ENCODE measurements at places on chromosomes 1 and 21. TPM values are rescaled to one million over a fixed set of nuclear protein-coding genes. Genes with fewer than 3 reads are reported as not detected.

GRCh38 chr1:203284411-203285123 is 20.8 kb upstream of the BTG2 start:
- H3K36me3 ChIP-seq = no peaks in the 10 kb centered on the region
- H3K27me3 ChIP-seq = no peaks in the 10 kb centered on the region
- H3K27ac ChIP-seq = no peak overlapping the region
- no peak for DNase-seq
- H3K4me1 ChIP-seq = peaks cover 40% of the 10 kb centered on the region
- no peak overlapping the region for H3K4me3 ChIP-seq

- no peak overlapping the region for H3K27ac ChIP-seq
- DNase-seq = no peak
- H3K27me3 ChIP-seq = no peaks in the 10 kb centered on the region
Measured at GRCh38 chr21:27581168-27581567, 614.3 kb upstream of the ADAMTS5 start.

- H3K4me3 ChIP-seq = no peak overlapping the region
- H3K27me3 ChIP-seq = no peaks in the 10 kb centered on the region
- no peaks in the 10 kb centered on the region for H3K36me3 ChIP-seq
- no peak for DNase-seq
- H3K4me1 ChIP-seq = no peaks in the 10 kb centered on the region
- H3K27ac ChIP-seq = no peak overlapping the region
Measured at GRCh38 chr1:246383239-246383589, 123.9 kb downstream of the SMYD3 start.

Gene ICOSLG
- total RNA-seq = 1.3 TPM

Gene LYPD8
- not detected for total RNA-seq

- peaks cover 5% of the 10 kb centered on the region for H3K4me1 ChIP-seq
- H3K27ac ChIP-seq = no peak within 1 kb of the TSS
- H3K36me3 ChIP-seq = no peaks in the 10 kb centered on the region
Measured at GRCh38 chr1:27934818-27935549, at the start of gene SMPDL3B. TSS of gene SMPDL3B (plus strand) at chr1:27935000. CDS start at chr1:27935184, 184 bp downstream.

DNA sequence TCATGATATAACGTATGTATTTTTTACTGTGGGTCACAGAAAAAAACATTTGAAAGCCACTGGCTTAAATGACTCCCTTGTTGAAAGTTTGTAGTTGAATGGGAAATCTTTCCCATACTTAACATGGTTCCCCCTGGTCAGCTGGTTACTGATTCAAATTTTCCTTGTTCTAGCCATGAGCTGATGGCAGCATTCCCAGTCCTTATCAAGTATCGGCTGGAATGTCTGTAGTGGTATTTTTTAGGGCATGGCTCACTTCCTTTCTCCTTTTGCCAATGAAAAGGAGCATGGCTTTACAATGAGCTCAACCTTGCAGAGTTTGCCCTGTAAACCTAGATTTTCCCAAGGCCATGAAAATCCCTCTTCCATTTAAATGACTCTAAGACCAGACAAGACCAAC is 55.7 kb downstream of the GIPC2 start:
- H3K4me3 ChIP-seq = no peak overlapping the region
- H3K27ac ChIP-seq = no peak overlapping the region
- no peaks in the 10 kb centered on the region for H3K36me3 ChIP-seq
- no peak for DNase-seq

DNA sequence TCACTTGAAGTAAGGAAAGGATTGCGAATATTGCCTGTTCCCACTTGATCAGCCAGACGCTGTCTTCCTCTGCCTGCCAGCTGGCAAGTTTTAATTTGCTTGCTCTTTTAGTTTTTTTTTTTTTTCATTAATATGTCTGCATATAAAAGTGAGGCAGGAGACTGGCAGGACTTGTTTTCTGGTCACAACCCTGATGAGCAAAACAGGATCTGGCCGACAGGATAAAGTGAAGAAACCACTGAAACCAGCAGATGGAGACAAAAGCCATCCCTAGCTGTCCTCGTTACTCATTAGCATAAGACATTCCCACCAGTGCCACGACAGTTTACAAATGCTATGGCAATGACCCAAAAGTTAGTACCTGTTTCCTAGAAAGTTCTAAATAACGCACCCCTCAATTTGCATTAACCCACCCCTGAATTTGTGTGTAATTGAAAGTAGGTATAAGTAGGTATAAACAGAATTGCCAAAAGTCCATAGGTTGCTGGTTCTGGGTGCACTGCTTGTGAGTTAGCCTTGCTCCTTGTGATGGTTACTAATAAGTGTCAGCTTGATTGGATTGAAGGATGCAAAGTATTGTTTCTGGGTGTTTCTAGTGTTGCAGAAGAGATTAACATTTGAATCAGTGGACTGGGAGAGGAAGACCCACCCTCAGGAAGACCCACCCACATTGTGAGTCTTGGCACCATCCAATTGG is 60.8 kb downstream of the ZNF684 start:
- H3K27ac ChIP-seq = no peak overlapping the region
- DNase-seq = no peak
- no peaks in the 10 kb centered on the region for H3K27me3 ChIP-seq
- no peaks in the 10 kb centered on the region for H3K4me1 ChIP-seq
- H3K36me3 ChIP-seq = no peaks in the 10 kb centered on the region

DNA sequence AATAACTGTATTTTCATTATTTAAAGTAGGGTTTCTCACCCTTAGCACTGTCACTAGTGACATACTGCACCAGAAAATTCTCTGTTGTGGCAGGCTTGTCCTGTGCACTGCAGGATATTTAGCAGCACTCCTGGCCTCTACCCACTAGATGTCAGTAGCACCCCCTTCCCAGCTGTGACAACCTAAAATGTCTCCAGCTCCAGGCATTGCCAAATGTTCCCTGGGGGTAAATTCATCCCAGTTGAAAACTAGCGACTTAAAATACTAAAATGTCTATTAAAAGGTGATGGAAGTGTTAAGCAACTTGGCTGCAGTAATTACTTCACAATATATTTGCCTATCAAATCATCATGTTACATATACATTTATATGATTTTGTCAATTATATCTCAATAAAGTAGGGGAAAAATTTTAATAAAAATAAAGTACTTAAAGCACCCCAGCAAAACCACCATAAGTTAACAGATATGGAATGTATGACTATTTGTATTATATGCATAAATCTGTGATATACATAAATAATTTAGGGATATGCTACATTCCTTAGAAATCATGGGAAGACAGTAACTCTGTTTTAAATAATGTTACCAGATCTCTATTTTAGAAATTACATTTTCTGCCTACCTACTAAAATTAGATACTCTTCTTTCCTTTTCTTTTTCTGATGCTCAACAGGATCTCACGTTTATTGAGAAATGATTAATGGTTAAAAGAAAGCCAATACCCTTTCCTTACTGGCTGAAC is 74.6 kb downstream of the ARID4B start:
- H3K4me1 ChIP-seq = no peaks in the 10 kb centered on the region
- H3K4me3 ChIP-seq = no peak overlapping the region
- H3K36me3 ChIP-seq = peaks cover 7% of the 10 kb centered on the region
- no peaks in the 10 kb centered on the region for H3K27me3 ChIP-seq
- peak; percentile 33 for DNase-seq

DNA sequence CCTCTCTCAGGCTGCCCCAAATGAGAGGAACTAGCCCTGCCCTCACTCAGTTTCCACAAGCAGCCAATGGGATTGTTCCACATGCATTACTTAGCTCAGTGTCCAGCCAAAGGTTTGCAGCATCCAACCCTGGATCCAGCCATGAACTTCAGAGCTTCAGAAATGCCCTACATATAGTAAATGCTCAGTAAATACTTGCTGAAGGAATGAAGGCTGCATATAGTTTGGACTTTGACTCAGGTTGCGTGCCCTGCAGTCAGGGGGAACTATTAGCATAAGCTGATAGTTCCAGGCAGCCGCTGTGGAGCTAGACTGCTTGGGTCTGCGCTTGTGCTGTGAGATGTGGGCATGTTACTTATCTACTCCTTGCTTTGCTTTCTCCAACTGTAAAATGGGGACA is 64.8 kb downstream of the NENF start:
- no peaks in the 10 kb centered on the region for H3K36me3 ChIP-seq

- H3K4me3 ChIP-seq = no peak overlapping the region
- no peak for DNase-seq
- no peaks in the 10 kb centered on the region for H3K36me3 ChIP-seq
- H3K27ac ChIP-seq = no peak overlapping the region
- no peaks in the 10 kb centered on the region for H3K27me3 ChIP-seq
Measured at GRCh38 chr1:179803918-179804317, 60.8 kb downstream of the FAM163A start.

Gene PSMA5
- 207 TPM for total RNA-seq

DNA sequence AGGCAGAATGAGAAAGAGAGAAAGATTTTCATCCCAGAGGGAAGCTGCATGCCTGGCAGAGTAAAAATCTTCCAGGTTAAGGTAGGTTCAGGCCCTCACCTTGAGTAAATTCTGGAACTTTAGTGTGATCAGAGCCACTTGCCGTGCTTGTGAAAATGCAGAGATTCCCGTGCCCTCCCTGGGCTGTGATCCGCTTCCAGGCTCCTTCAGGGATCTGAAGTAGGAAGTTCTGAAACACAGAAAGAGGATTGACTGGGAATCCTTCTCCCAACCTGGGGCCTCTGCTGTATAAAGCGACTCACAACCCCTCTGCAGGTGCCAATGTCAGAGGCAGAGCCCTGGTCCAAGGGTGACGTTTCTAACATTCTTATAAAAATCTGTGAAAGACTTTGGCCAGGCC is 26.6 kb downstream of the NUAK2 start:
- peaks cover 52% of the 10 kb centered on the region for H3K4me1 ChIP-seq
- no peak overlapping the region for H3K27ac ChIP-seq
- no peaks in the 10 kb centered on the region for H3K36me3 ChIP-seq

GRCh38 chr1:113747376-113747775 is 11.9 kb downstream of the PHTF1 start:
- no peaks in the 10 kb centered on the region for H3K4me1 ChIP-seq
- H3K36me3 ChIP-seq = no peaks in the 10 kb centered on the region
- no peaks in the 10 kb centered on the region for H3K27me3 ChIP-seq

DNA sequence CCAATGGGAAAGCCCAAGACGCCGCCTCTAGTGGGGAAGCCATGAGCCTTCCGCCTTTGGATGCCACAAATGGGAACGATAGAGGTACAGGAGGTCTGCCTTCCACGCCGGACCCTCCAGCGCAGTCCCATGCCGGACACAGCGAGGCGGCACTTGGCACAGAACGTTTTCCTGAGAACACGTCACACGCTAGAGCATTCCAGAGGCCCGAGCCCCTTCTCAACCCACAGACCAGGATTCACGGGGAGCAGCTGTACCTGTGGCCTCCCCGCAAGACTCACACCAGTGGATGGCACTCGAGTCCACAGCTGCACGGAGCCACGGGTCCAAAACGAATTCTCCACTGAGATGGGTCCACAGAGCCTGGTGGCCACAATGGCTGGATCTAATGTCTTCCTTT is 31.5 kb upstream of the RIPK4 start:
- peaks cover 5% of the 10 kb centered on the region for H3K36me3 ChIP-seq
- no peaks in the 10 kb centered on the region for H3K27me3 ChIP-seq
- DNase-seq = no peak
- H3K4me3 ChIP-seq = no peak overlapping the region
- H3K27ac ChIP-seq = no peak overlapping the region

GRCh38 chr1:55050283-55050682 is 10.9 kb downstream of the PCSK9 start:
- no peaks in the 10 kb centered on the region for H3K4me1 ChIP-seq
- H3K27me3 ChIP-seq = no peaks in the 10 kb centered on the region
- H3K4me3 ChIP-seq = no peak overlapping the region
- H3K36me3 ChIP-seq = no peaks in the 10 kb centered on the region

DNA sequence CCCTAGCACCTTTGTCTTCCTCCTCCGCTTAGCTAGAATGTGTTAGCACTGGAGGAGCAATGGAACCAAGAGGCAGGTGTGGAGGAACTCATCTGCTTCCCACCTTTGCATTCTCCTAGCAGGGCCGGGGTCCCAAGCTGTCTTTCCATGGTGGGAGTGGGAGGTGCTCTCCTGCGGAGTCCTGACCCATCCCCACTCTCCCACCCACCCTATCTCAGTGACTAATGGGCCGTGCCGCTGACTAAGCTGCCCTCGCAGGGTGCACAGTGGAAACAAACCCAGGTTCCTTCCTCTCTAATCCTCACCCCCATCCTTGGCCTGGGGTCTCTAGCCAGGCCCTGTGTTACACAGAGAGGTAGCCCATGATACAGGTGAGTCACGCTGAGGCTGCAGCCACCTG is 177.5 kb downstream of the HIVEP3 start:
- no peaks in the 10 kb centered on the region for H3K27me3 ChIP-seq
- DNase-seq = no peak
- H3K36me3 ChIP-seq = no peaks in the 10 kb centered on the region
- no peak overlapping the region for H3K27ac ChIP-seq
- peaks cover 34% of the 10 kb centered on the region for H3K4me1 ChIP-seq
